Upper lobe of left lung (tissue), 6 donors: ENCODE measurements at places on chromosomes 7 and 10. TPM values are rescaled to one million over a fixed set of nuclear protein-coding genes. Genes with fewer than 3 reads are reported as not detected.

The PHYHIPL gene
- not detected for total RNA-seq

The TMEM184A gene
- total RNA-seq = 11.5 TPM

The HKDC1 gene
- 11.5 TPM for total RNA-seq

The NKX2-3 gene
- total RNA-seq = not detected

The LBX1 gene
- not detected for total RNA-seq

The UTF1 gene
- total RNA-seq = not detected

The OR2A5 gene
- total RNA-seq = not detected

The AKR1D1 gene
- not detected for total RNA-seq

The SPDYE2B gene
- not detected for total RNA-seq

The MKI67 gene
- total RNA-seq = 2.2 TPM

The PDIA4 gene
- 160 TPM for total RNA-seq

The MNX1 gene
- total RNA-seq = 1.5 TPM

The RTKN2 gene
- 68.1 TPM for total RNA-seq

The AASS gene
- 26.3 TPM for total RNA-seq

The MYL10 gene
- total RNA-seq = not detected

The NODAL gene
- total RNA-seq = not detected

The SPRN gene
- total RNA-seq = not detected

The KCNK18 gene
- not detected for total RNA-seq

The HNRNPH3 gene
- total RNA-seq = 67.0 TPM

The EIF5AL1 gene
- total RNA-seq = not detected

The AOAH gene
- total RNA-seq = 18.5 TPM

The CYP2W1 gene
- not detected for total RNA-seq

The ANKRD30A gene
- not detected for total RNA-seq

The CLDN3 gene
- 30.3 TPM for total RNA-seq

The ZP3 gene
- 0.78 TPM for total RNA-seq

The TMEM236 gene
- 0.55 TPM for total RNA-seq

The FAM171A1 gene
- total RNA-seq = 3.7 TPM

The FAM25G gene
- not detected for total RNA-seq

The NPFFR1 gene
- 0.22 TPM for total RNA-seq

The CFAP70 gene
- 54.1 TPM for total RNA-seq

The PALD1 gene
- 14.8 TPM for total RNA-seq

The LRRC61 gene
- 20.9 TPM for total RNA-seq

The INMT gene
- total RNA-seq = 296 TPM

The FGF8 gene
- not detected for total RNA-seq

The PRR15 gene
- total RNA-seq = 13.5 TPM

The TEX47 gene
- total RNA-seq = not detected

The SPDYE5 gene
- total RNA-seq = not detected

The SLC18A3 gene
- total RNA-seq = not detected

The SPDYE6 gene
- not detected for total RNA-seq

The GIMAP5 gene
- total RNA-seq = 63.2 TPM

The RPEL1 gene
- not detected for total RNA-seq

The PPP1R17 gene
- not detected for total RNA-seq

The DDX50 gene
- 42.7 TPM for total RNA-seq

The PLPP4 gene
- not detected for total RNA-seq
